ENCODE measurements at places on chromosomes 13 and 19.

DNA sequence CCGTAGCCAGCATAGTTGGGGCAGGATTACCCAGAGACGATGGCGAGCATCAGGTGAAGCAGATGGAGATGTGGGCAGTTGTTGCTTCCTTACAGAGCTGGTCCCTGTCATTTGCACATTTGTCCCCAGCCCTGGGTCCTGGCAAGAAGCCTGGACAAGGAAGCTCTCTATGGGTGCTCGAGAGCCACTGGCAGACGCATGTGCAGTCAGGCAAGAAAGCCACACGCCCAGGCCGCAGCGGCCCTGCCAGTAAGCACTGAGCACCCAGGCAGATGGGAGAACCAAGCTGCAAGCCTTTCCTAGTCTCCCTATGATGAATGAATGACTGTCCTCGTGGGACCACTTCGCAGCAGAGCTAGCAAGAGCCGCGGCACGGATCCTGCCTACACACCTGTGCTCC, 182.8 kb downstream of the FOXO1 start:
- DNase-seq, result no peak
- peaks cover 4% of the 10 kb centered on the region for H3K36me3 ChIP-seq
- H3K4me1 ChIP-seq, result peaks cover 40% of the 10 kb centered on the region
- peak overlapping the region; percentile 93 for H3K27ac ChIP-seq
- peak overlapping the region; percentile 60 for H3K4me3 ChIP-seq

DNA sequence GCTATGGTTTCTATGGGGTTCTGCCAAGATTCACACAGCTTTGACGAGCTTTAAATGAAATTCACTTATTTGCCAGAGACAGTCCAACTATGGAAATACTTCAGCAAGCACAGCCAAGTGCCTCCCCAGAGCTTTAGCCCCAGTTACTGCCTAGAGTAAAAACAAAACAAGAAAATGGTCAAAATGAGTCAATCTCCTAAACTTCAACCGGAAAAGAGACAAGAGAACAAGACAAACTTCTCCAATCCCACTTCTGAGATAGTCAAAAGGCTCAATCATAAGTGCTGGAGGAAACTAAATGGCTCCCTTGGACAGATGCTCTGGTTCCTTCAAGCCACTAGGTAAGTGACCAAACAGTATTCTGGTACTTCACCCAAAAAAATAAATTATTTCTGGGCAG, 65.8 kb downstream of the KATNAL1 start:
- H3K4me1 ChIP-seq, result no peaks in the 10 kb centered on the region
- DNase-seq, result no peak
- no peak overlapping the region for H3K27ac ChIP-seq
- no peak overlapping the region for H3K4me3 ChIP-seq
- no peaks in the 10 kb centered on the region for H3K36me3 ChIP-seq

DNA sequence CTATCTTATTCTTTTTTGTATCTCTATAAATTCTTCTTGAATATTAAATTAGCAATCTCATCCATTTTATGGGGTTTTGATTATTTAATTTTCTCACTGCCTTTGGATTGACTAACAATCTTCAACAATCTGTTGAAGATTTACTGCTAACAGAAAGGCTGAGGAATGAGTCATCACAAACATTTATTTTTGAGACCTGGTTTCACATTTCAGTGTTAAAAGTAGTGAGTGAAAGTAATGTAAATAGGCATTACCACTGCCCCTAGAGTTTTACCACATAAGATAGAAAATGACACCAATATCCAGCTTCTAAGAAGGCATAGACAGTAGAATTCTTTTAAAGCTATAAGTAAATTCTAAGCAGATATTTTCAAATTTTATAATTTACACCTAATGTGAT, 472.8 kb downstream of the OLFM4 start:
- H3K4me3 ChIP-seq, result no peak overlapping the region
- peaks cover 3% of the 10 kb centered on the region for H3K36me3 ChIP-seq
- no peaks in the 10 kb centered on the region for H3K27me3 ChIP-seq
- no peaks in the 10 kb centered on the region for H3K4me1 ChIP-seq
- H3K27ac ChIP-seq, result no peak overlapping the region
- DNase-seq, result no peak

DNA sequence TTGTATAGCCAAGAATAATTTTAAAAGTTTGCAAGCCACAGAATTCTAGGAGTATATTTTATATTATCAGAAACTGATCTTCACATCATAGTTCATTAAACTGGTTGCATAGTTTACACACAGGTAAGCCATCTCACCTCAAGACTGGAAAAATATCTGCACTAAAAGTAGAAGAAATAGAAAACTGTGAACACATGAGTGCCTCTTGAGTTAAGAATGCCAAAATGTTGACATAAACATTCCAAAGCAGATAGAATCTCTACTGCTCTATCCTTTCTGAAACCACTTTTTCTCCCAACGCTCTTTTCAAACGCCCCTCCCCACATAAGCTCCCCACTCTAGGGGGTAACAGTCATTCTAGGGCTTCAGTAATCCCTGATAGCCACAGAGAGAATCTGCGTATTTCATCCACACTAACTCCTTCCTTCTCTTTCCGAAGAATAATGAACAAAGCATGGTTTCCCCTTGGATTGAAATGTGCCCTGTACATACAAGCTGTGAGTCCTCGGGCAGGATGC, 201.5 kb downstream of the IRS2 start:
- no peak overlapping the region for H3K27ac ChIP-seq
- no peaks in the 10 kb centered on the region for H3K36me3 ChIP-seq
- DNase-seq, result no peak
- H3K4me3 ChIP-seq, result no peak overlapping the region
- peaks cover 20% of the 10 kb centered on the region for H3K27me3 ChIP-seq

DNA sequence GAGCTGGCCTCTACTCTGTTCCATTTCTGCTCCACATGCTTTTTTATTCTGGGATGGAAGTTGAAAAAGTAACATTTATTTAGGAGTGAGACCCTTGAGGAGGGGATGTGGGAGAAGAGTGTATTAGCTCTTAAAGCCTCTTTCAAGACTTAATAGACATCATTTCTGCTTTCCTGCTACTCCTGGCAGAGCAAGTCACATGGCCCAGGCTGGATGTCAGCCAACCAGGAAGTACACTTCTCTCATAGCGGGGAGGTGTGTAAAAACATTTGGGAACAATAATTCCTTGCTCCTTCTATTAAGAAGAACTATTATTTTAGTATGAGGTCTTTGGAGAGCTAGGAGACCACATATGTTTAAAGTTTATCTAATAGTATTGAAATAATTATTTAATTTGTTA, 40.6 kb upstream of the FAM216B start:
- no peak for DNase-seq
- H3K36me3 ChIP-seq, result no peaks in the 10 kb centered on the region
- H3K27me3 ChIP-seq, result peaks cover 7% of the 10 kb centered on the region
- H3K4me1 ChIP-seq, result no peaks in the 10 kb centered on the region
- no peak overlapping the region for H3K4me3 ChIP-seq
- H3K27ac ChIP-seq, result no peak overlapping the region

DNA sequence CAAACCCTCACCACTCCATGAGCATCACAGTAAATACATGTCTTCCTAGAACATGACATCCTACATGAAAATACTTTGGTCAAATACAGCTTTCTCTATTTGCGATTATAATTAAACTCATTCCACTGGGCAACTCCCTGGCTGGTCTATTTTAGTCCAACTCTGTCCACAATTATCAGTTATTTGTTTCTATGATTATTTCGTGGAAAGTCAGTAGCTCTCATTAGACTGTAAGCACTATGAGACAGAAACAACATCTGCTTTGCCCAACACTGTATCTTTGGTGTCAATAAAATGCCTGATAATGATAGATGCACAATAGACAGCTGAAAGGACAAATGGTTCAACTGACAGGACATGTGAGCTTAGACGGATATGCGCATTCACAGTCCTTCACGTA, 292.0 kb downstream of the KLF12 start:
- peaks cover 26% of the 10 kb centered on the region for H3K4me1 ChIP-seq
- H3K27me3 ChIP-seq, result no peaks in the 10 kb centered on the region
- peaks cover 15% of the 10 kb centered on the region for H3K36me3 ChIP-seq
- DNase-seq, result no peak
- H3K27ac ChIP-seq, result peak overlapping the region; percentile 23
- no peak overlapping the region for H3K4me3 ChIP-seq

DNA sequence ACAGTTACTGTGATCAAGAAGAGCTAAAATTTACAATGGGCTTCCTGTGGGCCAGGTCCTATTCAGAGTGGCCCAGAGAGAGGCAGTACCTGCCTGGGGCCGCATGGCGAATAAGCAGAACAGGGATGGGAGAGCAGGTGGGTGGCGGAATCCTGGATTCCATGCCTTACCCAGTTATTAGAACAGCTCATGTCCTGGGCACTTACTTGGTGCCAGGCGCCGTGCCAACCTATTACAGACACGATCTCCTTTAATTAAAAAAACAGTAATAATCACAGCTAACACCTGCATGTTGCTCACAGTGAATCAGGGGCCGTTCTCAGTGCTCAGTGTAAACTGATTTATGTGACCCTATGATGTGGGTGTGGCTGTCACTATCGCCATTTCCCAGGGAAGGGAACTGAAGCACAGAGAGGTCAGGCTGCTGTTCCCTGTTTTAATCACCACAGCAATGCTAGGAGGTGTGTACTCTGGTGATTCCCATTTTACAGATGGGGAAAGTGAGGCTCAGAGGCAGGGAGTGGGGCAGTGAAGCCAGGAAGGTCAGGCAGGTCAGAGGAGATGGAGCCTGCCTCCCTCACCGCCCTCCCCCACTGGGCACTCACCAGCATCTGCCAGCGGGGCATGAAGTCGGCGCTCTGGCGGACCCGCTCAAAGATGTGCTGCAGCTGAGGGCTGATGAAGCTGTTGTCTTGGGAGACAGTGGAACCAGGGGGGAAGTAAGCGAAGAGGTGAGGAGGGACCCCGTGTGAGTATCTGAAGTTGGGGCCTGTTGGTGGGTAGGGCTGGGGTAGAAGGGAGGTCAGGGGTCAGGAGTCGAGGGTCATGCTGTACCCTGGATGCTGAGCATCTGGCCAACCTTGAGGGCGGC, 12.0 kb downstream of the COQ8B start:
- DNase-seq, result no peak
- no peak overlapping the region for H3K4me3 ChIP-seq
- no peaks in the 10 kb centered on the region for H3K4me1 ChIP-seq
- peaks cover 39% of the 10 kb centered on the region for H3K36me3 ChIP-seq
- no peak overlapping the region for H3K27ac ChIP-seq
- H3K27me3 ChIP-seq, result no peaks in the 10 kb centered on the region

GRCh38 chr13:112071723-112072533, 5.0 kb downstream of the SOX1 start:
- no peaks in the 10 kb centered on the region for H3K4me1 ChIP-seq
- peaks cover 3% of the 10 kb centered on the region for H3K36me3 ChIP-seq
- no peak for DNase-seq

- no peak for DNase-seq
- H3K27ac ChIP-seq, result peak overlapping the region; percentile 91
- peak overlapping the region; percentile 69 for H3K4me3 ChIP-seq
- H3K27me3 ChIP-seq, result no peaks in the 10 kb centered on the region
- peaks cover 88% of the 10 kb centered on the region for H3K36me3 ChIP-seq
Observed at GRCh38 chr19:29675120-29675649, 9.9 kb downstream of the PLEKHF1 start.

- no peak overlapping the region for H3K27ac ChIP-seq
- H3K4me3 ChIP-seq, result no peak overlapping the region
- peaks cover 11% of the 10 kb centered on the region for H3K4me1 ChIP-seq
- DNase-seq, result no peak
- no peaks in the 10 kb centered on the region for H3K27me3 ChIP-seq
Observed at GRCh38 chr13:60441761-60442160, 44.7 kb downstream of the TDRD3 start.

- no peak for DNase-seq
- no peaks in the 10 kb centered on the region for H3K27me3 ChIP-seq
- peak overlapping the region; percentile 91 for H3K27ac ChIP-seq
- peaks cover 10% of the 10 kb centered on the region for H3K4me1 ChIP-seq
Observed at GRCh38 chr13:42329239-42329638, 57.3 kb downstream of the AKAP11 start.

DNA sequence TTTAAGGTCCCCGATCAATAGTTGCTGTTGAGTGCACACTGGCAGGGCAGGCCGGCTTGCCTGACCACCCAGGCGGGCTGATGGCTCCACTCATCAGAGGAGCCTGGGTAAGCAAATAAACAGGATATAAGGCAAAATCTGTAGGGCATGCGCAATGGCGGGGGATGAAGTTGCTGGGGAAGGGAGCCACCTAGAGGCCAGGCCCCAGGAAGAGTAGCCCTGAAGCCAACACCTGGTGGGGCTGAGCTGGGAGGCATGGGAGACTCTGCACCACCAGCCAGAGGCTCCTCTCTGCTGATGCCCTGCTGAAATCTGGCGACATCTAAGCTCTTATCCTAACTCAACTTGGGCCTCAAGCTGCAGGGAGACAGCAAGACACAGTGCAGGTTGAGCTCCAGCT, 324.3 kb downstream of the ZNF536 start:
- peaks cover 3% of the 10 kb centered on the region for H3K4me1 ChIP-seq
- no peaks in the 10 kb centered on the region for H3K36me3 ChIP-seq
- H3K27me3 ChIP-seq, result peaks cover 39% of the 10 kb centered on the region

DNA sequence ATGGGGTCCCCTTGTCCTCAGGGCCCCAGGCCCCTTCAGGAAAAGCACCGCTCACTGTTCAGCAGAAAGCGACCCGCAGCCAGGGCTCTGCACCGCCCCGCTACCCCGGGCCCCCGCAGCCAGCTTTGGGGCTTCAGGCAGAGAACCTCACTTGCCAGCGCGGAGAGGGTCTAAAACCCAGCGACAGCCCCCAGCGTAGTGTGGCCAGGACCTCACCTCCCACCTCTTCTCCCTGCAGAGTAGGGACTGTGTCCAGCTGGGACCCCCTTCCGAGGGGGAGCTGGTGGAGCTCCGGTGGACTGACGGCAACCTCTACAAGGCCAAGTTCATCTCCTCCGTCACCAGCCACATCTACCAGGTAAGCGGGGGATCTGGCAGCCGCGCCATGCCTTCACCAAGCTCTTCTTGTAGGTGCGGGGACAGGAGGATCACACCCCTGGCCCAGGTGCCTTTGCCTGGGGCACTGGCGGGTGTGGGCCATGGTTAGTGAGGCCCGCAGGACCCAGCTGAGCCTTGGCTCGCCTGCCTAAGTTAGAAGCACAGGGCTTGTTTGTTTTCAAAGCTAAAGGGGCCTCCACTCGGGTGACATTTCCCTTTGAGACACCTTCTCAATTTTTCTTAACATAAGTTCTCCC, 175.7 kb downstream of the KDM4B start:
- no peak overlapping the region for H3K27ac ChIP-seq
- no peak for DNase-seq
- H3K4me3 ChIP-seq, result no peak overlapping the region
- H3K36me3 ChIP-seq, result peaks cover 31% of the 10 kb centered on the region

DNA sequence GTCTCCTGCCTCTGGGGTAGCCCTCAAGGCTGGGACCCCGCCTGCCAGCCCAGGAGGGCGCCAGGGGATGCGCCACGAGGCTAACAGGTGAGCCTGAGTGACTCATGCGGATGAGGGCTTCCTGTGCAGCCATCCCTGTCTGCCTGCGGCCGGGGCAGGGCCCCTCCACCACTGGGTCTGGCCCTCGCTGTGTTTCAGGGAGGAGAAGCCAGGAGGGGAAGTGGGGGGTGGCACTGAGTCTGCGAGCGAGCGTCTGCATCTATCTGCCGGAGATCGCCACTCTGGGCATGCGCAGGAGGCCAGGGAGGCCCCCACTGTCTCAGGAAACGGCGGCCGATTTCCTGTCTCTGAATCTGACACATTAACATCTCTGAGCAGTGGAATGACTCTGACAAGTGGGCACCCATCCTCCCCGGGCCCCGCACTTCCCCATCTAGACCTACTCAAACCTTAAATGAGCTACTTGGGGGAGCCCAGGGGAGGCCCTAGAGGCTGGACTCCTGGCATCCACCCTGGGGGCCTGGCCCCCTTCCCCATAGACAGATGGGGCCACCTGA, 19.7 kb downstream of the RFX1 start:
- H3K27ac ChIP-seq, result peak overlapping the region; percentile 98
- DNase-seq, result peak; percentile 97
- H3K27me3 ChIP-seq, result no peaks in the 10 kb centered on the region

Data from effector memory CD8-positive, alpha-beta T cell (primary cell).